ENCODE measurements at places on chromosomes 3 and 15.
A peak's percentile ranks its signal among the peaks of the same experiment; 100 is the strongest.

DNA sequence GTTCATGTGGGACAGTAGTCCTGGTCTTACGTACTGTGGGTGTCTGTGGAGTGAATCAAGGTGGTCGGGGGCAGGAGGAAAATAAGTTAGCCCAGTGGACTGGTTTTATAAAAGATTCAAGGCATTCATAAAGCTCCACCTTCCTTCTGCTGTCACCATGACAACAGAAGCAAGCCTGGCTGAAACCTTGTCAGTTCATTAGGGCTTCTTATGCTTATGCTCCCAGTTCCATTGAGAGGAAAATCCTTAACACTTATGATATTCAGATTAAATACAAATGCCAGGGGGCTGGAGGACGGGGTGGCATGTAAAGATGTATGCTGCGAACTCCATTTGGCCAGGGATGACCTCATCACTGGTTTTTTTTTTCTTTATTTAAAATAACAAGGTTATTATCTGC lies 283.1 kb upstream of the ATP10A start:
- DNase-seq = no peak

- DNase-seq = no peak
Measured at GRCh38 chr15:85941186-85941855, 138.3 kb upstream of the AGBL1 start.

GRCh38 chr15:74626752-74627692 lies 11.4 kb downstream of the CLK3 start:
- no peak for DNase-seq

GRCh38 chr3:32888739-32889138 lies 62.7 kb upstream of the CCR4 start:
- no peak for DNase-seq

DNA sequence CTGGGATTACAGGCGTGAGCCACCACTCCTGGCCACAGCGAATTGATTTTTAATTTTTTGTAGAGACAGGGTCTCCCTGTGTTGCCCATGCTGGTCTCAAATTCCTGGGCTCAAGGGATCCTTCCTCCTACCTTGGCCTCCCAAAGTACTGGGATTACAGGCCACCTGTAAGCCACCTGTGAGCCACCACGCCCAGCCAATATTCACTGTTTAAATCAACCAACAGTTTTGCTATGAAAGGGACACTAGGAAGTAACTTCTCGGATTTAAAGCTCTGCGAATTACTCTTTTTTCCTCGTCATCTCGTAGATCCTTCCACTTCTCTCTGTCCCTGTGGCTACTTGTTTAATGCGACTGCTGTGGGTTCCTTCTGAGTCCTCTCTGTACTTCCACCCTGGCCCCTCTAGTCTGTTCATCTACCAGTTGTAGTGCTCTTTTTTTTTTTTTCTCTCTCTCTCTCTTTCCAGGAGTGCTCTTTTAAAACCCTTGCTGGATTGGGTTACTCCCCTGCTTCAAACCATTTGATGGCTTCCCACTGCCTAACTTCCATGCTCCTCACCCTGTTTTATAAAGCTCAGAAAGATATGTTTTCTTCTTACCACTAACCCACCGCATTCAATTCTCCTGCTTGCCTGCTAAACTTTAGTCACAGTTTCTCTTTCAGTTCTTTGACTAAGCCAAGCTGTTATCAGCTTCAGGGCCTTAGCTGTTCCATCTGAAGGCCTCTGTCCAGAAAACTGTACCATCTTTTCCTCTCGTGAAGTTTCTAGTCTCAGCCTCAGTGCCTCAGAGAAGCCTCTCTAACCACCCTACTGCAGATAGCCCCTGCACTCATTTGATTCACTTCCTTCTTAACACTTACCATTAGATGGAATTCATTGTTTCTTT lies 12.4 kb downstream of the RTF1 start:
- DNase-seq = no peak

- no peak for DNase-seq
Measured at GRCh38 chr3:34015204-34016142, 217.0 kb downstream of the PDCD6IP start.

DNA sequence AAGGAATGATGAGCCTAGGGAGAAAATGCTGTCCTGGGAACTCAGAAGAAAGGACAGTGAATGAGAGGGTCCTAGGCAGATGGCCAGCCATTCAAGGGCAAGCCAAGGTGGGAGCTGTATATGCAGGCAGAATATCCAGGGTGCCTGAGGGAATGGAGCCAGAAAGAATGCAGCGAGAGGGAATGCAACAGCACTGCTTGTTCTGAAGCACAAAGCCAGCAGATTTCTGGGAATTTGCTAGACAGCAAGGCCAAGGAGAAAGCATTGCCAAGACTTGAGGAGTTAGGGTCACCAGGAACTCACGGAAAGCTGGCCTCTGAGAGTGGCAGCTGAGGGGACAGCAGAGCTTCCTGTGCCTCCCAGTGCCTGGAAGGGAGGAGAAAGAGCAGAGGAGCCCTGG lies 200.6 kb downstream of the MYRIP start:
- no peak for DNase-seq

DNA sequence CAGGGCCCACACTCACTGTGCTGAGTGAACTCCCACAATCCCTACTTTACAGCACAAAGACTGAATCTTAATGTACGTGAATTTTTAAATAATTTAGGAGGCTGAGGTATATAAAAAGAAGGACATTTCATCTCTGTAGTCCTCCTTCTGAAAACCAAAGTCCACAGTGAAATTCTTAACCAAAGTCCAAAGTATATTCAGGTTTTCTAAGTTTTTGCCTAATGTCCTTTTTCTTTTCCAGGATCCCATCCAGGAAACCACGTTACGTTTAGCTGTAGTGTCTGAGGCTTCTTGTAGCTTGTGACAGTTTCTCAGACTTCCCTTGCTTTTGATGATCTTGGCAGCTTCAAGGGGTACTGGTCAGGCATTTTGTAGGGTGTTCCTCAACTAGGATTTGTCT lies 44.5 kb downstream of the SCAP start:
- no peak for DNase-seq

DNA sequence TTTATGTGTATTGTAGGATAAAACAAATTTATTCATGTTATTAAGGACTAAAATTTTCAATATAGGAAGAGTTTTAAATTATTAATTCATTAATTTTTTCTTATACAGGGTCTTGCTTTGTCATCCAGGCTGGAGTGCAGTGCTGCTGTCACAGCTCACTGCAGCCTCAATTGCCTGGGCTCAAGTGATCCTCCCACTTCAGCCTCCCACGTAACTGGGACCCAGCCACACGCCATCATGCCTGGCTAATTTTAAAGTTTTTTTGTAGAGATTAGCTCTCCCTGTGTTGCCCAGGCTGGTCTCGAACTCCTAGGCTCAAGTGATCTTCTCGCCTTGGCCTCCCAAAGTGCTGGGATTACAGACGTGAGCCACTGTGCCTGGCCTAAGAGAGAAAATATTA lies 14.7 kb downstream of the CCNB2 start:
- DNase-seq = no peak

DNA sequence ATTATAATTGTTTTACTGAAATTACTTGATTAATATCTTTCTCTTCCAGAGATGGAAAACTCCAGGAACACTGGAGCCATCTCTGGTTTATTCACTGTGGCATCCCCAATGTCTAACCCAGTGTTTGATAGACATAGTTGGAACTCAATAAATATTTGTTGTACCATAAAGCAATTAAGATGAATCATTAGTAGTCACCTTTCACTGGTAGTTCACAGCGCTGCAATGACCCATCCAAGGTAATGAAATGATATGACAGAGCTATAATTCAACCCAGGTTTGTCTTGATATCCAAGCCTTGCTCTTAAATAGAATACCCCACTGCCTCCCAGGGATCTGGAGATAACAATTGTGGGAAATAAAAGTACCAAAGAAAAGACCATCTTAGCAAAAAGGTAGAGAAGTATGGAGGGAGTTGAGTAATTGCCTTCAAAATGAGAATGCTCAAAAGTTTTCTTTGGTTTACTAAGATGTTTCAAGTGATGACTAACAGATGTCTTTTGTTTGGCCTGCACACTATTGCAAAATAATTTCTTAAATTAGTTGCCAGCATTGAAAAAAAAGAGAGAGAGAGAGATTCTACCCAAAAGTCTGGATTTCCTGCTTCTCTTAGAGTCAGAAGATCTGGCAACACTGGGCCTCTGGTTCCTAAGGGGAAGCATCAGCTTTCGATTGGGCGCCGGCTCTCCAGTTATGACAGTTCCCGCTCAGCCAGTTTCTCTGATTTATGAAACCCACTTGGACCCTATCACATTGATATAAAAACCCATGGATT lies 348.5 kb downstream of the ERC2 start:
- no peak for DNase-seq

DNA sequence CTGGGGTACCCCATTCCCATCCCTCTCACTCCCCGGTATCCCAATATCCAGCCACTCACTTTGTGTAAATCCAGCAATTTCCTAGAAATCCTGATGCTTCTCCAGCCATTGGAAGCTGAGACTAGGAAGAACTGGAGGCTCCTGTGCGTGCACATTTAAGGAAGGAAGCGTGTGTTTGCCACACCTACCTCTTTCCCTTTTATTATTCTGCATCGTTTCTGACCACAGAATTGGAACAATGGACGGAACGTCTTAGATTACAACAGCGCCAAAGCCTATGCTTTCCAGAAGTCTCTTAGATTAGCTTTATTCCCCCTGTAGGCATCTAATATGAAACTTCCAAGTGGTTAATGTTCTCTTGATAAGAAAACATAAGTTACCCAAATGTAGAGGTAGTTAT lies 234.8 kb upstream of the TRIM42 start:
- DNase-seq = no peak

DNA sequence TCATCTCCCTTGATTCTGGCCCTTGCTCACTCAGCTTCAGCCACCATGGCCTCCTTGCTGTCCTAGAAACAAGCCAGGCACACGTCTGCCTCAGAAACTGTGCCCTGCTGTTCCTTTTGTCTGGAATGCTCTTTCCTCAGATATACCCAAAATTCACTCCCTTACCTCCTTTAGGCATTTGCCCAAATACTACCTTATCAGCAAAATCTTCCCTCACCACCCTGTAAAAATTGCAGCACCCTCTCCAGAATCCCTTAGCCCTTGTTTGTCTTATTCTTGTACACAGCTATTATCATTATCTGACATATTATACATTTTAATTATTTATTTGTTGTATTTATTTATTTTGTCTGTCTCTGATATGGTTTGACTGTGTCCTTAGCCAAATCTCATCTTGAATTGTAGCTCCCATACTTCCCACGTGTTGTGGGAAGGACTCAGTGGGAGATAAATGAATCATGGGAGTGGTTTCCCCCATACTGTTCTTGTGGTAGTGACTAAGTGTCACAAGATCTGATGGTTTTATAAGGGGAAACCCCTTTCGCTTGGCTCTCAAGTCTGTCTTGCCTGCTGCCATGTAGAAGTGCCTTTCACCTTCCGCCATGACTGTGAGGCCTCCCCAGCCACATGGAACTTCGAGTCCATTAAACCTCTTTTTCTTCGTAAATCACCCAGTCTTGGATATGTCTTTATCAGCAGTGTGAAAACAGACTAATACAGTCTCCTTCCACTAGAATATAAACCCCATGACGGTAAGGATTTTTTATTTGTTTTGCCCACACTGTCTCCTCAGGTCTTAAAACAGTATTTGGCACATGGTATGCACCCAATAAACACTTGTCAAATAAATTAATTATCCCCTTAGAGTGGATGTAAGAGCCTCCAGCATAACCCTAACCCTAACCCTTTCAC lies 60.0 kb upstream of the STT3B start:
- DNase-seq = no peak

DNA sequence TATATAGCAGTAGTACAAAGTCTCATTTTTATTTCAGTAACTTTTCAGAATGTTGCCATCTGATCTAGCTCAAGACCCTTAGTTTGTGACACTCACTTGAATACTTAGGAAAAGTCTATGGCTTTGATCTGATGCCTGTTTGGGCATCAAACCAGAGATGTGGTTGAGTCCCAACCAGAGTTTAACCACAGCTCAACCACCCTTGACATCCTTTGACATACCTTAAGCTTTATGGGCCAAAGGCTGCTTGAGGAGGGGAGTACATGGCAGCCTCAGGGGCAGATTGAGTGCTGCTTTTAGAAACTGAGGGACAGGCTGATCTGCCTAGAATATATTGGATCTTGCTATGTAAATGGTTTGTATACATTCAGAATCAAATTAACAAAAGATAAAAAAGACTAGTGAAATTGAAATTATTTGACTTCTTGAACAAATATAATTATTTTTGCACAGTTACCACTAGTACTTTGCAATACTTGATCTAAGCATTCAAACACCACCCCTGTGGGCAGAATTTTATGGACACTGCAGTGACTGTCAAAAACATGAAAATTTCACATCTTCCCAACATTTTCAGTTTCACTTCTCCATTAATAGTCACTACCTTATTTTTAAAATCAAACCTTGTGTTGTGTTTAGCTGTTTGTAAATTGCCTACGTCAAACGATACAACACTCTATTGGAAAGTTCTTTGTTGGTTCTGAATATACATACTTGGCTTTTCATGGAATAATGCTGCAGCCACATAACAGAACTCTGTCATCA lies 199.8 kb downstream of the UBE2E2 start:
- no peak for DNase-seq

DNA sequence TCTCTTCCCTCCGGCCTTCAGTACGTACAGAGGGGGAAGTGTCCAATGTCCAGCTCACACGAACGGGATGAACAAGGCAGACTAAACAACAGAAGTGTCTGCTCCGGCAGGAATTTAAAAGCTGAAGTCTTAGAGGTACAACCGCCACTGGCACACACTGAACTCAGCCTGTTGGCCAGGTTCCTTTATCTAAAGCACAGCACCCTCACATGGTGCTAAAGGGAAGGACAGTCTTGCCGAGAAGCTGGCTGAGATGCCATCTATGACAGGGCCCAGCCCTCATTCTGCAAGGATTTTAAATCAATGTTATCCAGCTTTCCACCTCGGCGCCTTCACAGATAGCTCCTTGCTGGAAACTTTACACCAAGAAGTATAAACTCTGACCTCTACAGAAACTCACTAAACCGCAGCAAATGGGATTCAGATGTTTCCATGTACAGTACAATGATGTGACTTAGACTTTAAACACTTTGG lies 2.8 kb downstream of the ADAMTS17 start:
- peak; percentile 52 for DNase-seq

- DNase-seq = no peak
Measured at GRCh38 chr3:133460809-133461208, 61.0 kb downstream of the BFSP2 start.

- DNase-seq = no peak
Measured at GRCh38 chr3:82080792-82081191, 319.3 kb upstream of the GBE1 start.

GRCh38 chr3:122972141-122972540 lies 55.4 kb downstream of the SEMA5B start:
- no peak for DNase-seq

DNA sequence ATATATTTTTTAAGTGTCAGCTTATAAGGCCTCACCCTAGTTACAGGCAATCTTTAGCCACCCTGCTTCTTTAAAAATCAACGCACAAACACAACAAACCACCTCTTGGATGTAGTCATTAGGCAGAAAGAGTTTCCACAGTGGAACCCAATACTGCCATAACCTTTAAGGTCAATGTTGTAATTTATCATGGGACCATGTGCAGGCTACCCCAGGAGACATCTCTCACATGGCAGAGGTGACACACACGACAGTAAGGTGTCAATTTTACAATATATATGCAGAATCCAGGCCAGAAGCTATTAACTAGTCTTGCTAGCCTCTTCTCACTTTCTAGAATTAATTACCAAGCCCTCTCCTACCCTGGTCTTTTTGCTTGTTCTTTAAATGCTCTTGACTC lies 336.5 kb downstream of the MAGI1 start:
- no peak for DNase-seq

Data from activated T-cell treated with anti-CD3 and anti-CD28 coated beads for 4 hours (primary cell).